HCT116 (cell line): ENCODE measurements at places on chromosomes 16 and 17. TPM values are rescaled to one million over a fixed set of nuclear protein-coding genes. Genes with fewer than 3 reads are reported as not detected.
A peak's percentile ranks its signal among the peaks of the same experiment; 100 is the strongest.

GRCh38 chr17:2337544-2338314, 428 bp downstream of the SGSM2 start:
- H3K4me1 ChIP-seq: peaks cover 2% of the 10 kb centered on the region; the same call in 1 of the 2 replicates
- H3K36me3 ChIP-seq: peaks cover 20% of the 10 kb centered on the region
- peak overlapping the region; percentile 86 for H3K27ac ChIP-seq
- DNase-seq: no peak

Gene KRTAP2-2
- total RNA-seq: 1.2 TPM

Gene CLEC18B
- total RNA-seq: 2.1 TPM

- peak overlapping the region; percentile 34 for H3K4me3 ChIP-seq
- DNase-seq: no peak
- peak overlapping the region; percentile 90 for H3K27ac ChIP-seq
Measured at GRCh38 chr17:19752216-19753050, 4.3 kb upstream of the ALDH3A1 start.

GRCh38 chr16:88047462-88047861, 96.2 kb downstream of the BANP start:
- H3K27me3 ChIP-seq: no peaks in the 10 kb centered on the region
- DNase-seq: no peak
- peaks cover 5% of the 10 kb centered on the region; the same call in 1 of the 2 replicates for H3K36me3 ChIP-seq
- H3K4me1 ChIP-seq: no peaks in the 10 kb centered on the region

- H3K27ac ChIP-seq: no peak overlapping the region
- no peaks in the 10 kb centered on the region for H3K27me3 ChIP-seq
- no peaks in the 10 kb centered on the region for H3K4me1 ChIP-seq
- no peak for DNase-seq
- H3K4me3 ChIP-seq: no peak overlapping the region
- no peaks in the 10 kb centered on the region for H3K36me3 ChIP-seq
Measured at GRCh38 chr16:15816228-15816627, 40.6 kb downstream of the MYH11 start.

DNA sequence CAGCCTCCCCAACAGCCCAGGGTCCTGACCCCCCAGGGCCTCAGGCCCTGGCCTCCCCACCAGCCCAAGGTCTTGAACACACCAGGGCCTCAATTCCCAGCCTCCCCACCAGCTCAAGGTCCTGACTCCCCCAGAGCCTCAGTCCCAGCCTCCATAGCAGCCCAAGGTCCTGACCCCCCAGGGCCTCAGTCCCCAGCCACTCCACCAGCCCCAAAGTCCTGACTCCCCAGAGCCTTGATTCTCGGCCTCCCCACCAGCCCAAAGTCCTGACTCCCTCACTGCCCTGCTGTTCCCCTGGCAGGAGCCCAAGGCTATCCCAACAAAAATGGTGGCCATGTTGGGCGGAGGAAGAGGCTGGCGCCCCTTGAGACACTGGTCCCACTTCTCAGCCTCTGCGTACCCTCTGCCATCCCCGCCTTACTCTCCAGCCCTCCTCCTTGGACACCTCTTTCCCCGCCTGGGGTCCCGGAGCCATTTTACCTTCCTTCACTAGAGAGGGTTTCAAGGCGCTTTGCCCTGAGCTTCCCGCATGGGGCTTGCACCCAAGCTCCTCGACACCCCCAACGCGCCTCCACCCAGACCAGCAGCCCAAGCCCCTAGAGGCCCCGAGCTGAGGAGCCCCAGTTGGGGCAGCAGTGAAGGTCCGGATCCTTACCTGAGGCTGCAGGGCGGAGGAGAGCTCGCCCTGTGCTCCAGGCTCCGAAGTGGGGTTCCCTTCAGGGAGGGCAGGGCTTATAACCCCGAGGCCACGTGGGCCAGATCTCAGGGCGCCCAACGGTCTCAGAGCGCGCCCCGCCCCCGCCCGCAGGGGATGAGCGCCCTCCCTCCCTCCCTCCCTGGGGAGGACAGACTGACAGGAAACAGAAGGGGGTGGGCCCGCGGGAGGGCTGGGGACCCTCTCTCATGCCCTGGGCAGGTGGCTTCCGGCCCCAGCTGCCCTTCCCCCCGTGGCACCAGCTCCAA, 3.5 kb upstream of the TSPOAP1 start:
- no peaks in the 10 kb centered on the region for H3K36me3 ChIP-seq
- no peak overlapping the region for H3K4me3 ChIP-seq
- DNase-seq: no peak
- H3K27ac ChIP-seq: no peak overlapping the region
- peaks cover 28% of the 10 kb centered on the region for H3K4me1 ChIP-seq

DNA sequence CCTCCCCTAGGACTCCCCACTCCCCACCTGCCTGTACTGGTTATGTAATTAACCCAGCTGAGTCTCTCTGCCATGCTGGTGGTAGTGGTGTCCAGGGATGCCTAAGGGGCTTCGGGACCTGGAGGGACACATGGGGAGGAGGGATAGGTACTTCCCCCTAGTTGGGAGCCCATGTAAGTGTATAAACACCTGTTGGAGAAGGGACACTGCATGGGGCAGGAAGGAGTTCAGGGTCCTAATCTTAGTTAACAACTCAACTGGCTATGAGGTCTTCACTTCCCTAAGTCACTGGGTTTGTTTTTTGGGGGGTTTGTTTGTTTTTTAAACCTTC, 1.3 kb downstream of the RASL10B start:
- no peak overlapping the region for H3K4me3 ChIP-seq
- no peak for DNase-seq
- no peaks in the 10 kb centered on the region for H3K27me3 ChIP-seq
- H3K27ac ChIP-seq: no peak overlapping the region
- H3K4me1 ChIP-seq: no peaks in the 10 kb centered on the region

DNA sequence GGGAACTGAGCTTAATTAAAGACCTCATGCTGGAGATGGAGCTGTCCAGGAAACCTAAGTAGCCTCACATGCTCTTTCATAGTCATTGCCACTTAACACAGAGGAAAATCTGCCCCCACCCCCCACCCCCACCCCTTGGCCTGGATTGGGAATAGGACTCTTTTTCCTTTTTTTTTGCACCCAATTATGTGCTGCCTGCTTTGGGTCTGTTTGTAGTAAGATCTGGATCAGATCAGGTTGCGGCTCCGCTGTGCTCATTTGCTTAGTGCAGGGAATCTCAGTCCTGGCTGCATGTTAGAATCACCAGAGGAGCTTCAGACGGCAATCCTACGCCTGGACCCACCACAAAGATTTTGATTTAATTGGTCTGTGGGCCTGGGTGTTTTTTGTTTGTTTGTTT, 219.0 kb downstream of the UTP18 start:
- H3K27me3 ChIP-seq: peaks cover 50% of the 10 kb centered on the region
- DNase-seq: no peak
- no peak overlapping the region for H3K27ac ChIP-seq
- no peaks in the 10 kb centered on the region for H3K36me3 ChIP-seq

Gene OTOP3
- not detected for total RNA-seq

DNA sequence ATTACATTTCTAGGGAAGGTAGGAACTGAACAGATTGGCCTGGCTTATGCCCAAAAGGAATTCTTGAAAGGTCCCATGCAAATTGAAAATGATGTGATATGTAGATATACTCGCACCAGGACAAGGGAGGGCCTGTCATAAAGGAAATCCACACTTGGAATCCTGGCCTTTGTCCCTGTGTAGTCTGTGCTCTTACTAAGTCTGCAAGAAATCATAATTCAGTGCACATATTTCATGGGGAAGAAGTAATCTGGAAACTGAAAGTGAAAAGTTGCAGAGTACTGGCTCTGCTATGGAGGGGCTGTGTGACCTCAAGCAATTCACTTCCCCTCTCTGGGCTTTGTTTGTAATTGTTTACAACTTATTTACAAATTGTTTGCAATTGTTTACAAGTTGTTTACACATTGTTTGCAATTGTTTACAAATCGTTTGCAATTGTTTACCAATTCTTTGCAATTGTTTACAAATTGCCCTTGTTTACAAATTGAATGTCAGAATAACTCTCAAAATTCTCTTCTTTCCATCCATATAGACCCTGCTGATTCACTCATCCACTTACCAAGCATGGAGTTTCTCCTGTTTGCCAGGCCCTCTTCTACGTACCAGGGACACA, 12.9 kb downstream of the SCNN1G start:
- no peak for DNase-seq
- H3K36me3 ChIP-seq: no peaks in the 10 kb centered on the region
- H3K27me3 ChIP-seq: peaks cover 42% of the 10 kb centered on the region
- H3K27ac ChIP-seq: no peak overlapping the region
- H3K4me3 ChIP-seq: no peak overlapping the region
